ENCODE measurements at places on chromosomes 6 and 20. TPM values are rescaled to one million over a fixed set of nuclear protein-coding genes. Genes with fewer than 3 reads are reported as not detected.
A peak's percentile ranks its signal among the peaks of the same experiment; 100 is the strongest.

The CST4 gene
- total RNA-seq, result not detected

DNA sequence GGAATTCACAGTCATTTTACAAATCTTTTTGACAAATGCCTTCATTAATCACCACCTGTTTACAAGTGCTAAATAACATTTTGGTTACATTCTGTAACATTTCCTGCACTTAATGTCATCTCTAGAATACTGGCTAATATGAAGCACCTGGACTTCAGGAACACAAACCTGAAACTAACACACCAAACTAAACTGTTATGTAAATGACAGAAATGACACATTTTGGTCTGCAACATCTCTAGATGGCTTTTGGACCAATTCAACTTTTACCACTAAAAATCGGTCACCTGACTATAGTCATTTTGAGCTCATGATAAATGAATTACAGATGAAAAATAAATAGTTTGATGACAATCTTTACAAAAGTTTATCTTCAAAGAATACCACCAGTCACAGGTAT lies 80.6 kb downstream of the ATG5 start:
- no peak for DNase-seq

The HLA-DRA gene
- total RNA-seq, result 99.9 TPM

The MOXD1 gene
- total RNA-seq, result 13.6 TPM

- no peak for DNase-seq
These were observed 28.2 kb upstream of the RIMS4 start for GRCh38 chr20:44838521-44838920.

DNA sequence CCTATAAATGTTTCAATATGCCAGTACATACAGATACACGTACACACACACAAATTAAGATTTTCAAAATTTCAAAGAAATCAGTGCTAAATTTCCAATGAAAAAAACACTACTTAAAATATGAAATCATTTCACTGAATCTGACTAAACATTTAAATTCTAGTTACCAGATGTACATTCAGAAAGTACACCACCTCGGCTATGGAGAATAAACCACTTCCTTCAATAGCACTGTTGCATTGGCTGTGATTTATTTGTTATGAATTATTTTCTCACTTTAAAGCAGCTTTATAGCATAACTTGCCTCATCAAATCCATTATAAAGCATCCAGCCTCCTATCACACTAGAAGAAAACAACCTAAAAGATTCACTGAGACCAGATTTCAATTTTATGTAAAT lies 36.6 kb downstream of the HBS1L start:
- DNase-seq, result no peak

The METTL24 gene
- 5.3 TPM for total RNA-seq

- no peak for DNase-seq
These were observed 63.3 kb downstream of the SLC16A10 start for GRCh38 chr6:111150577-111150976.

The PTGIS gene
- total RNA-seq, result 1.4 TPM

GRCh38 chr6:83702749-83703148 lies 6.2 kb downstream of the SNAP91 start:
- DNase-seq, result peak; percentile 24

- DNase-seq, result no peak
These were observed 338.8 kb downstream of the HAO1 start for GRCh38 chr20:7601431-7601830.

The B3GALT4 gene
- total RNA-seq, result 8.1 TPM

DNA sequence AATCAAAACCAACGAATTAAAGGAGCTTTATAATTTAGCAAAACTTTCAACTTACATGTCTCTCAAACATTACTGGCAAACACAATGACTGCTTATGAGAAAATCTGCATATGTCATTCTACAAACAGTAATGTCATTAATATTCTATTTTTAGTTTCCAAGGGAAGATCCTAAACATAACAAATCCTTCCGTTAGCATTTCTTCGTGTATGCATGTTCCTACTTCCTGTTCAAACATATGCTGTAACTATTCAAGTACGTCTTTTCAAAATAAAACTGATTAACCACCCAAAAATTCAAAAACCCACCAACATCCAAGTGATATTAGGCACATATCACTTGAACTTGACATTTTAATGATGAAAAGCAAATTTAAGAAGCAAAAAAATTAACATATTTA lies 131.3 kb downstream of the HACE1 start:
- no peak for DNase-seq

GRCh38 chr6:129029778-129030177 lies 146.8 kb downstream of the LAMA2 start:
- DNase-seq, result no peak

- DNase-seq, result no peak
These were observed 3.4 kb upstream of the MAFB start for GRCh38 chr20:40692240-40693011.

The ZNF311 gene
- 0.43 TPM for total RNA-seq

The THBS2 gene
- 18.9 TPM for total RNA-seq

- no peak for DNase-seq
These were observed 278.3 kb upstream of the PLCB4 start for GRCh38 chr20:8790442-8791074.

The PTK6 gene
- 0.42 TPM for total RNA-seq

The CDC40 gene
- 32.0 TPM for total RNA-seq

- no peak for DNase-seq
These were observed 251.9 kb upstream of the PRDM1 start for GRCh38 chr6:105833959-105834947.

- no peak for DNase-seq
These were observed 99.0 kb upstream of the ADGRF1 start for GRCh38 chr6:47141171-47141570.

GRCh38 chr6:6804843-6805615 lies 216.5 kb downstream of the LY86 start:
- no peak for DNase-seq

DNA sequence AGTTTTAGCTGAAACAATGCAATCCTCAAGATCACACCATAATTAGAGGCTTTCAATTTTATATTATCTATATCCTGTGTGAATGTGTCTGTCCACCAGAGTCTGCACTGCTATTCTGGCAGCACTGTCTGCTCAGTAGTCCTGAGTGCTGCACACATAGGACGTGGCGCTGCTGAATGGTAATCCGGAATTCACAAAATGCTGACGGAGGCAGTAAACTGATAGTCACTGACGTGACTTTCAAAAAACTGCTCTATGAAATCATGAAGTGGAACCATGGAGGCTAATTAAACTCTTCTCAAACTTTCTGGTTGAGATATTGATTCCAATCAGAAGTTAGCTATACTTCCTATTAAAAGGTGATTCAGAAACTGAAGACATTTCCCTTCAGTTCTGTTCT lies 190.8 kb upstream of the NOX3 start:
- no peak for DNase-seq

- DNase-seq, result peak; percentile 28
These were observed 36.9 kb upstream of the TRAF3IP2 start for GRCh38 chr6:111642463-111643158.

The OPN5 gene
- 0.44 TPM for total RNA-seq

DNA sequence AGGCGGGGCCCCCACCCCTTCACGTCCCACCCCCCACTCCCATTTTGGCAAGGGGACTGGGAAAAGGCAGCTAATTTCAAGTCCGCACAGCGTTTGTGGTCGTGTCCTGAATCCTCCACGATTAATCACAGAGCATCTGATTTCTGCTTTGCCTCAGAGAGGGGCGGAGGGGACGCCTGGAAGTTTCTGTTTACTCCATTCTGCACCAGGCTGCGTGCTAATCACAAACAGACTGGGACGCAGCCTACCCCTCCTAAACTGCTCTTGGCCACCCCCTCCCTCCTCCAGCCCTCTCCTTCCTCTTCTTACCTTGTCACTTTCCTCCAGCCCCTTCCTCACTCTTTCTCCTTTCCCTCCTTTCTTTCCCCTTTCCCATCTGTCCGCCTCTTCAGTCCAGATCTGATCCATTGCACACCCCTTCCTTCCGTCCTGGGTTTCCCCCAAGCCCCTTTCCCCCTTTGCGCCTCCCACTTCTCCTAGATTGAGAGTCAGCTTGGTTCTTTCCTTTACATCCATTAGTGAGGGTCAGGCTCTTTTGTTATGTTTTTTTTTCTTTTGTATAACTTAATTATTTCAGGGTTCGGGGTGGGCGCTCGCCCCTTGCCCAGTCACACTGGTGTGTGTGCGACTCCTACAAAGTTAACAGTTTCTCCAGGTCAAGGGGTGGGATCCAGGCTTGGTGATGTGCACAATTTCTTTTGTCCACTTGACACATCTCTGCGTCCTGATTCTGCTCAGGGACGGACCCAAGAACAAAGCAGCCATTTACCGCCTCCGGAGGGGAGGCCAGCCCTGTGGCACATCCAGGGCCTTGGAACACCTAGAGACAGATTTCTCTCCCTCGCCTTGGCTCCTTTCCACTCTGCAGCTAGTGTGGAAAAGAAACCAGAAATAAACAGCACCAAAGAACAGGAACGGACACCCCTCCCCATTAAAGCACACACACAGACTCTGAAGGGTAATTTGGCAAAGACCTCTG lies 520 bp upstream of the RIPOR3 start:
- DNase-seq, result no peak

GRCh38 chr6:33981861-33982260 lies 164.0 kb downstream of the GRM4 start:
- peak; percentile 1 for DNase-seq

The KIF6 gene
- total RNA-seq, result 7.9 TPM

DNA sequence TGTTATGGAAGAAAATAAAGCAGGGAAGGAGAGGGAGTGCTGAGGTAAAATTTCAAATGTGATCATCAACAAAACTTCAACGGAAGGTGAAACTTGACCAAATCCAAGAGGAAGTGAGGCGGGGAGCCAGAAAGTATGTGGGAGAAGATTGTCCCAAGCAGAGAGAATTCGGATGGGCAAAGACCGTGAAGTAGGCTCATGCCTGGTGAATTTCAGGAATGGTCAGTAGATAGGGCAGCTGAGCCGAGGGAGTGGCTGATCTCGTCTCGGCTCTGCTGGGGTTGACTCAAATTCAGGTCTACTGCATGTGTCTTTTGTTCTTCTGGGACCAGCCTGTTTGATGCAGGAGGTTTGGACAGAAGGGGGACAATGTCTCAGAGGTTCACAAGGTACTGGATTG lies 7.0 kb upstream of the CSNK2A1 start:
- no peak for DNase-seq

DNA sequence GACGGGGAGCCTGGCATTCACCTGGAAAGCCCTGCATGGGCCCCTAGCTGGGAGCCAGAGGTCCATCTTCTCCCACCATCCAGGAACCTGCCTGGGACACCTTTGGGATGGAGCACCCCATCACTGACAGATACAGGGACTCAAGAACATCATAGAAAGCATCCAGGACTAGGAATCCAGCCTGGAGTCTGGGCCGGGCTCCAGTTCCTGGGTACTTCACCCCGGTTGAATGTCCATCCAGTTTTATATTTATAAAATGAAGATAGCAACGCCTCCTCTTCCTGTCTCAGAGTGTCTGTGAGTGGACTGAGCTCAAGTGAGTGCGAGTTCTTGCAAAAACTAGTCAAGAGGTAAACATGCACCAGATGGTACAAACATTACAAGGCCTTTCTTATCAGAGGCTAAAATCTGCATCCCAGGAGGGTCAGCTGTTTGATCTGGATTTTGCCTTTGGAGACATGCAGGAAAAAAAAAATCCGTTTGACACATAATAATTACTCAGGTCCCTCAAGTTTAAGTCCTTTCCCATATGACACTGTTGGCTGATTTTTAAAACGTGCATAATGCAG lies 27.4 kb downstream of the ZC3H12D start:
- no peak for DNase-seq

The SLC17A3 gene
- not detected for total RNA-seq

GRCh38 chr6:17439243-17439993 lies 46.0 kb downstream of the CAP2 start:
- DNase-seq, result no peak

GRCh38 chr6:83958241-83958685 lies 75.3 kb upstream of the MRAP2 start:
- DNase-seq, result no peak

The ZSCAN31 gene
- total RNA-seq, result 31.3 TPM

The PDE7B gene
- 15.0 TPM for total RNA-seq

DNA sequence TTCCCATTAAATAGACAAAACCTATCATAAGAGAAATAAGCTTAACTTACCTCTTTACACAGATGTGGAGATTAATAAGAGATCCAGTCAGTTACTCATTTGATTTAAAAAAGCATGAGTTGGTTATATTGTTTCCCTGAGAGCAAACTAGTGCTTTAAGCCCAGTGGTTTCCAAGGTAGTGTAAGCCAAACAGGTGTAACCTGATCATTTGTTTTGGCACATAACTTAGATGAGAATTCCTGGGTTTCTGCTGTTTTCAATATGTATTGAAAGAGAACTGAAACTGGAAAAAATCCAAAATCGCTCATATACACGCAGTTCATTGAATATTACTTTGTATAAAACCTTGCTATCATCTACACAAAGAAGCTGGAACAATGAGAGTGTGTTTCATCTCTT lies 30.5 kb upstream of the SMIM8 start:
- DNase-seq, result no peak

The SLC26A8 gene
- 5.8 TPM for total RNA-seq

GRCh38 chr6:43776115-43776798 lies 6.2 kb downstream of the VEGFA start:
- DNase-seq, result no peak

The VNN1 gene
- 0.31 TPM for total RNA-seq

The CYP21A2 gene
- total RNA-seq, result 2.8 TPM

The CYP39A1 gene
- 0.80 TPM for total RNA-seq

DNA sequence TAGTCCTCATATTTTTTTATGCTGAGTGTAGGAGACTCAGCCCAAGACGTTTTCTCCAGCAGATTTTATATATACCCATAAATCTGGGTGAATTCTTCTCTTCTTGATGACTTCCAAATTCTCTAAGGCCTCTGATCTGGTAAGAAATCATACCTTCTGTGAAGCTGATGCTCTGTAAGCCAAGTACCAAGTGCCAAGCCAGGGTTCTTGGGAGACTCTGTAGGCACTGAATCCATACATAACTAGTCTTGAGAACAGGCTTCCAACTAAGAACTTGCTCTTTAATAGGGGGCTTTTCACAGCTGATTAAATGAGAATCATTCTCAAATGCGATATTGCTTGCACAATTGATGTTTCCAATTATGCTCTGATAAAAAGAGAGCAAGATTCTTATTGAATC lies 87.6 kb downstream of the PRKN start:
- no peak for DNase-seq

The SYNDIG1 gene
- 47.7 TPM for total RNA-seq

- DNase-seq, result no peak
These were observed 282.2 kb downstream of the CDH26 start for GRCh38 chr20:60240415-60240814.

The PHACTR3 gene
- total RNA-seq, result 107 TPM

GRCh38 chr6:110557199-110557598 lies 80.8 kb upstream of the SLC22A16 start:
- DNase-seq, result no peak

The PAK5 gene
- total RNA-seq, result 12.7 TPM

Data from dorsolateral prefrontal cortex (tissue), 122 donors.